ENCODE measurements at places on chromosomes 6 and 20. TPM values are rescaled to one million over a fixed set of nuclear protein-coding genes. Genes with fewer than 3 reads are reported as not detected.

The GMEB2 gene
- total RNA-seq: 11.6 TPM

The COL11A2 gene
- 0.13 TPM for total RNA-seq

The GNL1 gene
- 62.6 TPM for total RNA-seq

The RBM38 gene
- 4.8 TPM for total RNA-seq

The TSBP1 gene
- not detected for total RNA-seq

The ABHD16B gene
- not detected for total RNA-seq

Data from smooth muscle cell of the pulmonary artery (primary cell).